ENCODE measurements at places on chromosomes 11 and 22.

GRCh38 chr11:101974771-101975170 lies 58.4 kb upstream of the ANGPTL5 start:
- DNase-seq: no peak

DNA sequence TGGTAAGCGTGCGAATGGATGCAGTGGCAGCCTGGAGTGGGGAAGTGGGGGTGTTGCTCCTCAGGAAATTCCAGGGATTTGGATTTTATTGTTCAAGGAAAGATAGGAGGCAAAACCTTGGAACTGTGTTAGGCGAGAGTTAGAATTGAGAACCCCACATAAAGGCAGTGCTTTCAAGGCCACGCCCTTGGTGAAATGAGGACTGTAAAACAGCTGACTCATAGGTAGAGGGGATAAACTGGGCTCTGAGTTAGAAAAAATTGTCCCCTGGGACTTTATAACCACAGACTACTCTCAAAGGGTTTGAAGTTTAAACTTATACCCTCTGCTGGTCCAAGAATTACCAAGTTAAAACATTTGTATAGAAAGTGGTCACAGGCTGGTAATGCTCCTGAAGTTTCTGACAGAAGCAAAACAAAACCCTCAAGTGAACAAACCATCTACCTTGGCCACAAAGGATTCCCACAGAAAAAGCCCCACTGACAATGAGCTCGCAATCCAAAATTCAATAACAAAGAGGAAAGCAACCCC lies 250.3 kb upstream of the TBCEL start:
- DNase-seq: no peak

DNA sequence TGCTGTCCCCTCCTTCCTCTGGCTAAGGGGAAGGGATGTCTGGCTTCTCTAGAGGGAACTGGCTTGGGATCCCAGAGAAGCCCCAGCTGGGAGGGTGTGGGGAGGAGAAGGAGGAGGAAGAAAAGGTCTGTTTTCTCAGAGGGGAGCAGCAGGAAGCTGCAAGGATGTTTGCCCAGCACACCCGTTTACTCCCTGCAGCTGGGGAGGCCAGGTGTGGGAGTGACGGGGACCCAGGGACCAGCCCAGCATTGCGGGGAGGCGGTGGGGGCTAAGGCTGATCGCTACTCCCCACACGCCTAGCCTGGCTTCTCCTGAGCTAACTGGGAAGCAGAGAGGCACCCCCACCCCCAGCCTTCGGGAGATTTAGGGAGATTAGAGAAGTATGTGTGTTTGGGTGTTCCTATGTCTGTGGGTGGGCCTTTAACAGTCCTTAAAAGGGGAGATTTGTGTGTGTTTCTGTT lies 3.9 kb downstream of the CREB3L1 start:
- no peak for DNase-seq

GRCh38 chr11:114307524-114308203 lies 11.5 kb downstream of the NNMT start:
- no peak for DNase-seq

DNA sequence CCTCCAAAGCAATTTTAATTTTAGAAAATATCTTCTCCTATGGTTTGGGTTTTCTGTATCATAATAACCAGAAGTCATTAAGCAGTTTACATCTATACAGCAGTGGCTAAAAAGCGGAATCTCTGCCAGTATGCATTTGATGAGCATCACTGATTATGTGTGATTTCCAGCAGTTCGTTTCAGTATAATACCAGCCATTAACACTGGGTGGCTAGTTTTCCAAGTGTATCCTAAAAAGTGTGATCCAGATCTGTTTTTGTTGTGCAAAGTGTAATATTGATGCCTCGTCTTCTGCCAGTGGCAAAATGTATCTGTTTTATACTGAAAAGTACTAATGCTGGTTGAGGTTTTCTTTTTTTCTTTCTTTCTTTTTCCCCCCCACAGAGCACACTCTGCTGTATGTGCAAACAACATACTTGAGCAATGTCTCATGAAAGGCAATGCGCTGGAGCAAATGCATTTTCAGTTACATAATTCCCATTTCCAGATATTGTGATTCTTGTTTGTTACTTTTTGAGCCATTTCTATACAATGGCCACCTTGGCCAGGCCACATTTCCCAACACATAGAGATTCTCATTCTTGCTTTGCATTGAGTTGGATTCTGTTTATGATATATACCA lies 64.2 kb downstream of the SLC36A4 start:
- DNase-seq: peak; percentile 33

- no peak for DNase-seq
Observed at GRCh38 chr11:69508974-69509373, 27.5 kb downstream of the LINC01488 start.

- no peak for DNase-seq
Observed at GRCh38 chr11:99535819-99536218, 515.1 kb downstream of the CNTN5 start.

DNA sequence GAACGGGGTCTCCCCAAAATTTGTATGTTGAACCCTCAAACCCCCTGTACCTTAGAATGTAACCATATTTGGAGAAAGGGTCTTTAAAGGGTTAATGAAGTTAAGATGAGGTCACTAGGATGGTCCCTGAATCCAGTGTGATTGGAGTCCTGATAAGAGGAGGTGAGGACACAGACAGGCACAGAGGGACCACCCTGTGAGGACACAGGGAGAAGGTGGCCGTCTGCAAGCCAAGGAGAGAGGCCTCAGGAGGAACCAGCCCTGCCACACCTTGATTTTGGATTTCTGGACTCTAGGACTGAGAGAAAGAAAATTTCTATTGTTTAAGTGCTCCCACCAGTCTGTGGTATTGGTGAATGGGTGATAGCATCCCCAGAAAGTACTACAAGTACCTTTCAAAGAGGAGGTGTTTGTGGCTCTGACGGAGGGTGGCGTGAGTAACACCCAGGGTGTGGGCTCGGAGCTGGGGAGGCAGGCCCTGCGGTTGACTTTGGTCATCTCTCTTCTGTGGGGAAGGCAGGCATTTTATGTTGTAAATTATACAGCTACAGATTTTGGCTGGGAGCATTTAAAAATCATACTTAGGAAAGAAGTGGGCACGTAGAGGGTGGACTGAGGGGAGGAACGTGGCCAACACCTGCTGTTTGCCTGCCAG lies 13.8 kb downstream of the MRGPRF start:
- DNase-seq: no peak

DNA sequence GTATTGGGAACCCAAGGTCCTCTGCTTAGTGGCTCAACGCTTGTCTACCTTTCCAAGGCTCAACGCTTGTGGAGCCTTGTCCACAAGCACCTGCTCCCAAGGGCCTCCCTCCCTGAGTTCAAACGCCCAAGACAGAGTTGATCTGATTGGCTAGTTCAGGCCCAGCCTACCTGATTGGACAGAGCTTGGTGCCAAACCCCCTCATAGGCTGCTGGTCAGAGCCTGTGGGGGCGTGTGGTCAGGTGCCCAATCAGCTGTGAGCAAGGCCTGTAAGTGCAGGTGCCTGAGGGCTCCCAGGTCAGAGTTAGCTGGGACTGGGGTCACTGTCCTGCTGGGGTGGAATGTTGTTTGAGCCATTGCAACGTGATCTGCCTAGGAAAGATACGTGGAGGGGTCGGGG lies 16.9 kb upstream of the TMPRSS6 start:
- no peak for DNase-seq

GRCh38 chr22:42462016-42462415 lies 29.8 kb upstream of the NFAM1 start:
- DNase-seq: peak; percentile 60

- DNase-seq: no peak
Observed at GRCh38 chr11:114274637-114275036, 21.6 kb upstream of the NNMT start.

DNA sequence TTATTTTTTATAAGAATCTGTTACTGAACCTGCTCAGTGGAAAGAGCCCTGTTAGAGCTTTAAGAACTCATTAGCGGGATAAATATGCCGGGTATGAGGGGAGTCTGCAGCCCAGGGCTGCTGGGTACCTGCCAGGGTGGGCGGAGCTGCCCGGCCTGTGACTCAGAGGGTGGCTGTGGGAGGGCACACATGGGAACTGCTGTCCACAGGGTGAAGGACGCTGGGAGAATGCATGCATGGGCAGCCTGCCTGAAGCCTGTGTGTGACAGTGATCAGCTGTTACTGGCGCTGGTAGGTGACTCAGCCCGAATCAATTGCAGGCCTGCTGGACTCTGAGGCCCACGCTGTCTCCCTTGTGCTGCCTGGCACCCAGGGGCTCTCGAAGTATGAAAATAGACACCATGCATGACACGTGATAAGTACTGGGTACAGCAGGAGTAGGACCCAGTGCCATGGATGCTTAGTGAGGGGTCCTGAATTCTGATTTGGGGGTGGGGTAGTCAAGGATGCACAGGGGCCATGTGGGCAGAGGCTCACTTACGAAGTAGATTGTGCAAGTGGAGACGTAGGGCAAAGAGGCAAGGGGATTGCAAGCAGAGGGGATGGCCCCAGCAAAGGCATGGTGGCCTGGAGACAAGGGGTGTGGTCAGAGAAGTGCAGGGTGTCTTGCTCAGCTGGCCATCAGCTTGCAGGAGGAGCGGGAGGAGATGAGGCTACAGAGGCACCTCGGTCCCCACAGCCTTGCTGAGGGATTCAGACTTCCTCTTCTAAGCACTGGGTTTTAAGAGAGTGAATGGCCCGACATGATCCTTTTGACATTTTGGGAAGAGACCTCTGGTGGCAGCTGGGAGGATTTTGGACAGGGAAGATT lies 36.5 kb downstream of the GRIK4 start:
- peak; percentile 80 for DNase-seq

GRCh38 chr11:60994541-60995080 lies 23.1 kb downstream of the CD6 start:
- DNase-seq: no peak

GRCh38 chr22:40179526-40179925 lies 1.8 kb downstream of the TNRC6B start:
- DNase-seq: no peak

GRCh38 chr11:77205467-77206263 lies 77.6 kb downstream of the MYO7A start:
- no peak for DNase-seq

DNA sequence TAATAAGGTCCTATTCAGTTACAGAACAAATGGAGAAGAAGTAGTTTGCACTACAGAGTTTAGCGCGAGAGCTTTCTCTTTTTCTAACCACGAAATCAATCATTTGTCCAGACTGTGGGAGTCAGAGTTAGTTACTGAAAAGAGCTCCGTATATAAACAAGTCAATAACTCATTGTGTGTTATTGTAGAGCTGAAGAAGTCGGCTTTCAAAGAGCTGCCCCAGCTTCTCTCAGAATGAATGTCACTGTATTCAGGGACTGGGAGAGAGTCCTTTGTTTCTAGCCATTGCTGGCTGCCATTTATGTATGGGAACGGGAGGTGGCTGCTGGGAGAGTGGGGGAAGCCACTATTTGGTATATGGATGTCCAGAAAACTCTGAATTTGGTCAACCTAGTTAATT lies 227.8 kb downstream of the DCDC1 start:
- DNase-seq: peak; percentile 68

DNA sequence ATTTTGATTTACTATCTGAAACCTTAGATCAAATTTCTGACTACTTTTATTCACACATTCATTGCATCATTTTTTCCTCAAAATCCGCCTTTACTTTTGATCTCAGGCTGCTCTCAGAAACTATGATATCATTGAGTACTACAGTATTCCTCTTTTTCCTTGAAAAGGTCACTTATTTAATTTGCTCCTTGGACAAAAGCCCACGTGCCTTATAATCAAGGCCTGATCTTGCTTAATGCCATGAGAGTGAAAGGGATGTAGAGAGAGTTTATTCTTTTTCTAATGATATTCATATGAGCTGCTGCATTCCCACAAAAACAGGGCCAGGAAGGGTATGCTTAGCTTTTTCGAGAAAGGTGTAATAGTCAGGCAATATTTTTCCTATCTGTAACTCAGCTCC lies 327.0 kb downstream of the ETS1 start:
- no peak for DNase-seq

GRCh38 chr11:57248780-57249383 lies 11.8 kb upstream of the APLNR start:
- peak; percentile 41 for DNase-seq
